Stimulated activated CD8-positive, alpha-beta memory T cell treated with anti-CD3 and anti-CD28 coated beads, Interleukin-7, amount 100 ng/mL, for 1 hour (primary cell): ENCODE measurements at places on chromosomes 12 and 14.

- DNase-seq, result no peak
These were observed 283.1 kb downstream of the DPF3 start for GRCh38 chr14:72610831-72611200.

GRCh38 chr12:8855891-8856290 is 33.5 kb downstream of the A2ML1 start:
- no peak for DNase-seq

- DNase-seq, result no peak
These were observed 10.9 kb upstream of the IL22 start for GRCh38 chr12:68264158-68264855.

GRCh38 chr14:36755756-36756155 is 94.1 kb downstream of the PAX9 start:
- no peak for DNase-seq

DNA sequence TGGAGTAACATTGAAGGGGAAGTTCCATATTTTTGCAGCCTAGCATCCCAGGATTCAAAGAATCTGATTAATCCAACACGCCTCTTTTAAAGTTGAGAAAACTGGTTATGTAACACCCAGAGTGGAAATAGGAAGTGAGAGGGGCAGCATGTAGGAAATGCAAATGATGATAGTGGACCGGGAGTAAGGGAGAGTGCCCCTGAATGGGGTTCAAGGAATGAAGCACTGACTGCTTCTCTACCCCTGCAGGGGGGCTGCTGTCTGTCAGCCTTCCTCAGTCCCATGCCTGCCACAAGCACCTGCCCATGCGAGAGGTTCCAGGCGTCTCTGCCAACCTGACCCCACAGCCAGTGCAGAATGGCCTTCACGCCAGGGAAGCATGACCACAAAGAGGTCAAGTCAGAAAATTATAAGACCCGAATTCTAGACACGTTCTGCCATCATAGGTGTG is 126.5 kb upstream of the CCND2 start:
- DNase-seq, result no peak

- no peak for DNase-seq
These were observed 27.6 kb downstream of the EML1 start for GRCh38 chr14:99820702-99821331.

DNA sequence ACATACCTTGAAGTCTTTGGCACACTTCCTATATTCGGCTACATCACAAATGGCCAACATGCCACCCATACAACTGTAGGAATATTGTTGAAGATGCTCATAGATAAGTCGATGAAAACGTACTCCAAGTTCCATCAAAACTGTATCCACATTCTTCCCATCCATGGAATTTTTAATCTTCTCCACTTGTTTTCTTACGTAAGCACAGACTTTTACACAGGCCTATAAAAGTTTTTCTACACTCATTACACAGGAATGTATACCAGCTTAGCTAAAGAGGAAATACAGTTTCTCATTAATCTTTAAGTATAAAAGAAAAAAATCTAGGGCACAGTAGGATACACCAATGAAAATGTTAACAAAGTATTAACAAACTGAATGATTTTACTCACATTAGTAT is 59.1 kb downstream of the EXOC5 start:
- DNase-seq, result no peak

DNA sequence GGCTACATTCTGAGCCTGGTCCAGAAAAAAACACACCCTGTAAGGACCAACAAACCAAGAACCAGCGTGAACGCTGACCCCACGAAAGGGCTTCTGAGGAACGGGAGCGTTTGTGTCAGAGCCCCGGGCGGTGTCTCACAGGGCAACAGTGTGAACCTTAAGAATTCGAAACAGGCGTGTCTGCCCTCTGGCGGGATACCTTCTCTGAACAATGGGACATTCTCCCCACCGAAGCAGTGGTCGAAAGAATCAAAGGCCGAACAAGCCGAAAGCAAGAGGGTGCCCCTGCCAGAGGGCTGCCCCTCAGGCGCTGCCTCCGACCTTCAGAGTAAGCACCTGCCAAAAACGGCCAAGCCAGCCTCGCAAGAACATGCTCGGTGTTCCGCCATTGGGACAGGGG is 7.9 kb downstream of the DACT1 start:
- no peak for DNase-seq

DNA sequence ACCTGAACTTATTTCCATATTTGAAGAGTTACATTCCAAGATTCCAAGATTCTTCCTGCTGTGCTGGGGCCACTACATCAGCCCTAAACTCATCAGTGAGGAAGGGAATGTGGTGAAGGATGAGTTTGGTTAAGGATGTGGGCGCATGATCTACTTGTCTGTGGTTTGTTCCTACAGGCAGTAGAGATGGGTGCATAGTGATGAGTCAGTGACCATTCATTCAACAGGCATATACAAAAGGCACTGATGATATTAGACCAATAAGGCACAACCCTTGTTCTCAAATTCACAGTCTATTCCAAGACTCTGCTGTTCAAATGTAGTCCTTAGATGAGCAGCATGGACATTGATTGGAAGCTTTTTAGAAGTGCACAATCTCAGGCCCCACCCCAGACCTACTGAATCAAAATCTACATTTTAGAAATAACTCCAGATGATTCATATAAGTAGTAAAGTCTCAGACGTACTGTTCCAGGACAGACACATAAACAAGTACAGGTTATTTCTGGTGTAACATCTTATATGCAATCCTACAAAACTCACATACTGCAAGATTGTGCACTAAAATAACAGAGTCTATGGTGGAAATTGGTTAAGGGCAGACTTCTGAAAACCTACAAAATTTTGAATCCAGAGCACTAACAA is 47.7 kb upstream of the MAP3K9 start:
- no peak for DNase-seq

- DNase-seq, result no peak
These were observed 122.1 kb downstream of the CPNE8 start for GRCh38 chr12:38783304-38783703.

- no peak for DNase-seq
These were observed 458 bp downstream of the SSPN start for GRCh38 chr12:26195641-26196420.

DNA sequence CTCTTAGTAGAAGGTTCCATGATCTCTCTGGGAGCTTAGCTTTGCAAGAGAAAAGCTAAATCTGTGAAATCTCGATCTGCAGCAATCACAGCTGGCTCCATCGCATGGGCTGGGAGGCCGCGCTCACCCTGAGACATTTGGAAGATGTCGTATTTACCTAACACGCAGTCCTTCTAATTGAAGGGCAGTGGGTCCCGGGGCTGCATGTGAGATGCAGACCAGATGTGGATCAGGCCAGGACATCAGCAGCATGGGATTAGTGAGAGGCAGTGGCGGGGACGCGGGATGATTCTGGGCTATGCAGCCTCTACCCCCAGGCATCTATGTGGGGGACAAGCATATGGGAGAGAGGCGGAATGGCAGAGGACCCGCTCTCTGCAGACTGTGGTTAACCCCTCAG is 312.4 kb upstream of the RTL1 start:
- DNase-seq, result no peak

GRCh38 chr12:48189331-48190125 is 6.1 kb downstream of the CCDC184 start:
- DNase-seq, result peak; percentile 51
